Nephron progenitor cell (in vitro differentiated cells): ENCODE measurements at places on chromosomes 5 and 9.
A peak's percentile ranks its signal among the peaks of the same experiment; 100 is the strongest.

- peaks cover 13% of the 10 kb centered on the region for H3K27me3 ChIP-seq
- H3K27ac ChIP-seq, result no peak overlapping the region
- H3K4me1 ChIP-seq, result no peaks in the 10 kb centered on the region
- H3K4me3 ChIP-seq, result no peak overlapping the region
- DNase-seq, result no peak
Measured at GRCh38 chr5:58504766-58505165, 13.5 kb downstream of the GAPT start.

DNA sequence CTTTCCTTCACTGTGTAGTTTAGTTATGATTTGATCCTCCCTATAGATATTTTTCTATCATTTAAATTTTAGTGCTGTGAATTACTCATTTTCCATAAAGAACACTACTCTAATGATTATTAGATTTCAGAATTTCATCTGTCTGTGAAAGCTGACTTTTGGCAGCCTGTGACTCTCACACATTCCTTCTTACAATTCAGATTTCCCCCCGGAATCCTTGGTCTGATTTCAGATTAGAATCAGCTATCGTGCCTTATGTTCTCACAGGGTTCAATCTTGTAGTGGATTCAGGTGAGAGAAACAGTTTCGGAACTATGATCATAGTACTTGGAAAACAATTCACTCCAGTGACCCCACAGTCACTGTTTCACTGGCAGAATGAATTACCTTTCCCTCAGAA is 26.2 kb downstream of the ZNF474 start:
- DNase-seq, result no peak
- H3K27me3 ChIP-seq, result peaks cover 6% of the 10 kb centered on the region

DNA sequence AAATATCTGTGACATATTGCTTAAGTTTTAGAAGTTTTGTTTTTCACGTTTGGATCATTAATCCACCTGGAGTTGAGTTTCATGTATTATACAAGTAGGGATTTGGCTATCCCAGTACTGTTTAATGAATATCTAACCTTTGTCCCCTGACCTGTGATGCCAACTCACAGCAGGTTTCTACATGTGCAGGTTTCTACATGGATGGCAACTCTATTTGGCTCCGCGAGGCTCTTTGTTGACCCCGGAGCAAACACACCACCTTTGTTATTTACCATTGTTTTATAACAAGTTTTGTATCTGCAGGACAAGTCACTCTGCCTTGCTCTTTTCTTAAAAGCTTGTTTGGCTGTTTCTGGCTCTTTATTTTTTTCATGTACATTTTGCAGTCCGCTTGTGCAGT is 920 bp upstream of the SFXN1 start:
- peaks cover 41% of the 10 kb centered on the region for H3K27me3 ChIP-seq
- no peak for DNase-seq
- H3K4me1 ChIP-seq, result peaks cover 28% of the 10 kb centered on the region

DNA sequence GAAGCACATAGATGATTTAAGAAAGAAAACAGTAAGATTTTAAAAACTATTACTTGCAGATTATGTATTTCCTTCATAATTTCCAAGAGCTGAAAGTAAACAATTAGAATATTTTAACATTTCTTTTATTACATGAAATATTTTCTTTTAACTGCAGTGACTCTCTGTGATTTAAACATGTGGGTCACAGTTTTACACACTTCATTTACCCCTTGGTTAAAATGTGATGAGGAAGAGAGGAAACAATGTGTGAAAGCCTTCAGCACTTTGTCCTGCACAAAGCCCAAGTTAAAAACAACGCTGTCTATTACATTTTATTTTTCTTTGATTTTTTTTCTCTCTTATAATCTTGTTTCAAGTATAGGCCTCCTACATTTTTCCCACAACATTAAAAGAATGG is 801.3 kb downstream of the CDH12 start:
- H3K27ac ChIP-seq, result peak overlapping the region; percentile 51
- no peak for DNase-seq
- peaks cover 15% of the 10 kb centered on the region for H3K4me1 ChIP-seq
- no peaks in the 10 kb centered on the region for H3K36me3 ChIP-seq

- H3K4me3 ChIP-seq, result peak overlapping the region; percentile 99
- peaks cover 25% of the 10 kb centered on the region for H3K4me1 ChIP-seq
- no peaks in the 10 kb centered on the region for H3K27me3 ChIP-seq
- DNase-seq, result peak; percentile 66
- H3K36me3 ChIP-seq, result peaks cover 10% of the 10 kb centered on the region
Measured at GRCh38 chr5:176447591-176447977, 601 bp upstream of the FAF2 start.
